ENCODE measurements at places on chromosomes 2 and 18.

GRCh38 chr2:129768036-129768386, 211.5 kb upstream of the RAB6C start:
- no peak for DNase-seq

DNA sequence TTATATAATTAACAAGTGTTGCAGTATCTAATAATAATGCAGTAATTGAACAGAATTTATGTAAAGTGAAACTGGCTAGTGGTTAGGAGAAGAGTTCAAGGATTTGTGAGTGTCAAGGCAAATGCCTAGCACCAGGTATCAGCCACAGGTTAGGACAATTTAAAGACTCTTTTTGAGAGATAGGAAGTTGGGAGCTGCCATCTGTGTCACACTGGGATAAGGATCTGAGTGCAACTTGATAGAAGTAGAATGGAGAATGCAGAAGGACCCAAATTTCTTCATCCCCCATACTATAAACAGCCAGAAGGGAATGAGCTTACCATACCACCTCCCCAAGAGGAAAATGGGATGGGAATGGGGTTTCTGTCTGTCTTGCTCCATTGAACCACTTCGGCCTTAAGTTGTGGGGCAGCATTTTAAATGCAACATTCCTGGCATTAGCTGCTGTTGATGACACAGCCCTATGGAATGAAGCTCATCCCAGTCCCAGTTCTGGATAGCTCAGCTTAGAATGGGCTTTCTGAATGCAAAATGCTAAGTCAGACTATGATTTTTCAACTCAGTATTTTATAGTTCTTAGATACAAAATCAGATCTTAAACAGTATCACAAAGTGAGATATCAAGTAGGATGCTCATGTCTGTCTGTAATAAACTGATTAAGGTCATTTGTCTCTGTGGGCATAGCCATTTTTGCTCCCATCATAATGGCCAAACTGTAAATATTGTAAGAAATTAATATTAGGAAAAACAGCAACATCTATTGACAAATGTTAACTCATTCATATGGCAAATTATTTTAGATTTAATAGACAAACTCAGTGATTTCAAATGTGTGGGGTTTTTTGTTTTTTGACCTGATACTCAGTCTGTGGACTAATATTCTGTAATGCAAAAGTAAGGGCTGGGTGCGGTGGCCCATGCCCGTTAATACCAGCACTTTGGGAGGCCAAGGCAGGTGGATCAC, 44.0 kb downstream of the GPR155 start:
- DNase-seq: no peak

DNA sequence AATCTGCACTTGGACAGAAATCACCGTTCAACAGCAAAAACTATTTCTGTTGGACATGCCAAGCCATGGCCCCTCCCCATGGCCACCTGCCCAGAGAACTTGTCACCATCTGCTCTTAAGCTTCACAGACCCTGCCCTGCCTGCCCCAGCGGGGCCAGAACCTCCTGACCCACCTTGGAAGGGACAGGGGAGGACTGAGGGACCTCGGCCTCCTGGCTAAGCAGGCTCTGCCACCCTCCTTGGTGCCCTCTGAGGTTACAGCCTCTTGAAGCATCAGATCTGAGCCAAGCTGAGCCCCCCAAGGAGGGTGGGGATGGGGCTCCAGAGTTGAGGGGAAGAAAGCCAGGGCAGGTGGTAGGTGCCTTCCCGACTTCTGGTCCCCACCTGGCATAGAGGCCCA, 6.5 kb downstream of the TEX261 start:
- DNase-seq: no peak

DNA sequence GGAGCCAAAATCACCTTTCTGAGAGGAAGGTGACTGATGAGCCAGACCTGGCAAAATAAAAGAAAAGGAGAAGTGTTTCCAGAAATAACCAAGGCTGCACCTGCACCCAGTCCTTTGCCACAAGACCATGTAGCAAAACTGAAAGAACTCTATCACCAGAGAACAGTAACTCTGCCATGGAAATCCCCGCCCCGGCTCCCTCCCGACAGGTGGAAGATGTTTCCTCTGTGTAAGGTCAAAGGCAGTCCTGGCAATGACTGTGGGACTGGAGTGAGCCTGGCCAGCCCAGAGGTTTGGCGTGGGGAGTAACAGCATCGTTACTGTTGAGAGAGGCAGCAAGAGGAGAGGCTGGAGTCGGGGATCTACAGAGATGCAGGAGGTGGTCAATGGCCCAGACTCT, 42.3 kb downstream of the SPRED2 start:
- peak; percentile 71 for DNase-seq

DNA sequence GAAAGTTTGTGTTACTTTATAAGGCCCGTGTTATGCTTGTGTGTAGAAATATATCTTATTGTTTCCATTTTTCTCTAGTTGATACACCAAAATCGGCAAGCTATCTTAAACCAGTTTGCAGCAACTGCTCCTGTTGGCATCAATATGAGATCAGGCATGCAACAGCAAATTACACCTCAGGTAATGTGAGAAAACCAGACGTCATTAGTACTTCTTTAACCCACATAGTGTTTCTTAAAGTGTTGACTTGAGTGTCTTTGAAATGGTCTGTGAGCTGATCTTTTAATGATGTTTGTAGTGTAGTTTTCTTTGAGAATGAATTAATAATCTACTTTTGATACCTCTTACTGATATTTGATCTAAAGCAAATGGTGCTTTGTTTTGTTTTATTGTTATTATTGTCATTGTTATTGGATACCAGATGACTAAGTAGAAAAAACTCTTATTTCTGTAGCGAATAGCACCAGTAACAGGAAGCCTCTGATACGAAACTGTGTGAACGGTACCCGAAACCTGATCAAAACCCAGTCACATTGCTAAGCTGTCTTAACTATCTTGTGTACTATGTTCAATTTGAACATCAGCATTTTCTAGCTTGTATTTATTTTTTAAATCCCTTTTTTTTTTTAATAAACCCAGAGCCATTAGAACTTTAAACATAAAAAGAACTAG, 53.7 kb downstream of the PTRHD1 start:
- no peak for DNase-seq

DNA sequence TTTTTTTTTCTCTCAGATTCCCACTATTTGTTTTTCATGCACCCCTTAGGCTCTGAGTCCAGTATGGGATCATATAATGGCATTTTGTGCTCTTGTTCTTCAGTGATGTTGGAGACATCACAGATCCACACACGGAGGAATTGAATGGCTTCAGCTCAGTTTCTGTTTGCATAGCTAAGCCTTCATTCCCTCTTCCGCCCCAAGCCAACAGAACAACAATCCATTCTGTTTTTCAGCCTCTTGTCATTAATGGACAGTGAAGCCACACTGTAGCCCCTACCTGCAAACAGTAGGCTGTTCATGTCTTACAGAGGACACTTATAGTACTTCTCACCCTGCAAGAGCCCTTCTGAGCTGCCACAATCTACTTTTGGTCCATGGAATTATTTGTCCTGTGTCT, 64.0 kb upstream of the ZSWIM2 start:
- no peak for DNase-seq

DNA sequence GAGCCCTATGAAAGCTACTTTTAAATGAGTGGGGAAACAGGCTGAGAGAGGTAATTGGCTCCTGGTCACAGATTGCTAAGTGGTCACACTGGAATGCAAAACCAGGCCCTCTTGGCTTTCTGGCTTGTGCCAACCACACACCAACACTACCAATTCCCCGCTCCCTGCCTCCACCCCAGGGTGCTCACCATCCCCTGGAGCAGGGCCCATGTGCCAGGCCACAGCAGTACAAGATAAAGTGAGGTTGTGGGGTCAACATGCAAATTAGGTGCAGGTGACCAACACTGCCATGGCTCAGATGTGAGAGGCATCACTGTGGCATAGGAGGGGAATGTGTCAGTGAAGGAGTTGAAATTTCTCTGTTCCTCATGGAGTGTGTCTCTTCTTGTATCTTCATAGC, 312.5 kb downstream of the MYCN start:
- no peak for DNase-seq

DNA sequence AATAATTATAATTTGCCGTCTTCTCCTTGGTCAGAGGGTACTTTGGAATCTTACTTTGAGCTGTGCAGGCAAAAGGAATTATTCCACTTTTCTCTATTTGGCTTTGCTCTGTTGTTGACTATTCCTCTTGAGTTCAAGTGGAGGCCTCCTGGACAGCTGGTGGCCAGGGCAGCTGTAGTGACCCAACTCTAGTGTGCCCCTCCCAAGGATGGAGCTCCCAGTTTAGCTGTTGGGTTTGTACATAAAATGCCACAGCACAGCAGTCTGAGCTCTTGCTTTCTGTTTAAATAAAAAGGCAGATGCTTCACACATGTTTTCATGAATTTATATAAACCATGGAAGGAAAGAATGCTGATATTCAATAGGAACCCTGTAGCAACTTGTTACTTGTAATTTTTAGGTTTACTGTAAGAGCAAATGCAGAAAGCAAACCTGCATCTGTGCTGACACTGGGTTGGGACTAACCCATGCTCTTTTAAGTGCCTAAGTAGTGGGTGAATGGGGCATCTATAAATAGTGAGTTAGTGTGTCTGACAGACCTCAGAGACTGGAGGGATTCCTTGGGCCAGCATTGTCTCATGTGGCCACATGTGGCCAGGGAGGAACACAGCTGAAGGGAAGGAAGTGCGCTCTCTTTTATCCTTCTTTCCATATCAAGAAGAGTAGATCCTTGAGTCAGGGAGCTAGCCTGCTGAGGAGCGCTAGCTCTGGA, 121.8 kb downstream of the FHOD3 start:
- no peak for DNase-seq

DNA sequence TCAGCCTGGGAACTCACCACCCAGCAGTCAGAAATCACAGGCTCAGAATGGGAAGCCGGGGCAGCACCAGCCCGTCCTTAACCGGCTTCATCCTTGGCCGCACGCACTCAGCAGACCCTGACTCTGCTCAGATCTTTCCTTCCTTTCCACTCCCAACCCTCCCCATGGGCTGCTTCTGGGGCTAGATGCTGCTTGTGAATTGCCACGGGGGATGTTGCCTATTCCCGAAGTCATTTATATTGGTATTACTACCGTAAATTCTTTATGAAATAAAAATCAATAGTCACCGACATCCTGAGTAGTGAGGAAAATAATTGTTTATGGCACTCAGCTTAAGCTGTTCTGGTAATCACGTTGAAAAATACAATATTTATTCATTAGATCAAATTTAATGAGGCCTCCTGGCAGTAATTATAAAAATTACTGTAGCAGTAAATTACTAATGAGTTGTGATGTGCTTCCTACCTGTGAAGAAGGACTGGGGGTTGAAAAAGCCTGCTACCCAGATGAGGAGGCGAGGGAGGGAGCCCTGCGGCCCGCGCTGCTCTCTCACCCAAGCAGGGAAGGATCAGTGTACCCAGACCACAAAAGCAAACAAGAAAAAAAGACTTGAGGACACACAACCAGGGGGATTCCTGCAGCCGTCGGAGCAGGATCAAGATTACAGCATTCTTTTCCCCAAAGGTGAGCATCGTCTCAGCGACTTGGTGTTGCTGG, 31.5 kb downstream of the CDCA7 start:
- no peak for DNase-seq

All from mucosa of descending colon (tissue), 3 donors.